ENCODE measurements at places on chromosomes 5 and 9. TPM values are rescaled to one million over a fixed set of nuclear protein-coding genes. Genes with fewer than 3 reads are reported as not detected.

FBN2 gene
- 6.6 TPM for total RNA-seq

DPP7 gene
- total RNA-seq = 235 TPM

LIFR gene
- 120 TPM for total RNA-seq

TTC39B gene
- total RNA-seq = 4.3 TPM

NFIB gene
- total RNA-seq = 165 TPM

PLPP7 gene
- 32.5 TPM for total RNA-seq

ADAMTSL2 gene
- total RNA-seq = 1.6 TPM

CEP72 gene
- 12.8 TPM for total RNA-seq

PCDHB15 gene
- 0.82 TPM for total RNA-seq

GRXCR2 gene
- not detected for total RNA-seq

DNA sequence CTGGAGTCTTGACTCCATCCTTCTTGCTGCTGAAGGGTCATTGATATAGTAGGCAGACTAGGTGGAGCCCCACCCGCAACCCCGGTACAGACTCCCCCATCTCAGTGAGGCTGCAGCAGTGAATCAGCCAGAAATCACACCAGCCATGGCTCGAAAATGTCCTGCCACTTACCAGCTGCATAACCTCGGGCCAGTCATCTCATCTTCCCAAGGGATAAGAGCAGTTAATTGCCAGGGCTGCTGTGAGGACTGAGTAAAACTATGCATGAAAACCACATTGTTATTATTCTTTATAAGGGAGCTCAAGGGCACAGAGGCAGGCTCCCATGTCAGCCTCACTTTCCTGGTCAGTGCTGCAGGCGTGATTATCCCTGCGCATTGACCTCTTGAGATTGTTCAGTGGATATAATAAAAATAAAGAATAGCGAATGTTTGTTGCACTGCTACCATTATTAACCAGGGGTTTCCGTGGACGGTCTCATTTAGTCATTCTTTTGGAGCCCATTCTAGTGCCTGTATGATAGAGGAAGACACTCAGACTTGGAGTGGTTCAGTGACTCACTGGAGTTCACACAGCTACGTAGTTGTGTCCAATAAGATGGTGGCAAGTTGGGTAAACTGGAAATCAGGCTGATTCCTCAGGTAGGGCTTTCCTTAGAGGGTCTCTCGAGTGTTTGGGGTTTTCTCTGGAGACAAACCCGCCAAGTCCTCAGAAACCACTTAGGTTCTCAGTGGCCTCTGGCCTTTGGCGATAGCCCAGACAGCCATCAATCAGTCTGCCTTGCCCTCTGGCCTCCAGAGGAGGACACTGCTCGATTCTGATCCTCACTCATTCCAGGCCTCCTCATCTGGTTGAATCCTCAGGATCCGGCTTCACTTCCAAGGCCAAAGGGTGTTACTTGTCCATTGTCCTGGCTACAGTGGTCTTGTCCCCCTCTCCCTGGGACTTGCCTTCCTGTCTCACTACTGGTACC, 39.9 kb downstream of the COL15A1 start:
- H3K27me3 ChIP-seq = no peaks in the 10 kb centered on the region
- H3K4me1 ChIP-seq = no peaks in the 10 kb centered on the region
- no peak overlapping the region for H3K4me3 ChIP-seq
- no peak for DNase-seq

DNA sequence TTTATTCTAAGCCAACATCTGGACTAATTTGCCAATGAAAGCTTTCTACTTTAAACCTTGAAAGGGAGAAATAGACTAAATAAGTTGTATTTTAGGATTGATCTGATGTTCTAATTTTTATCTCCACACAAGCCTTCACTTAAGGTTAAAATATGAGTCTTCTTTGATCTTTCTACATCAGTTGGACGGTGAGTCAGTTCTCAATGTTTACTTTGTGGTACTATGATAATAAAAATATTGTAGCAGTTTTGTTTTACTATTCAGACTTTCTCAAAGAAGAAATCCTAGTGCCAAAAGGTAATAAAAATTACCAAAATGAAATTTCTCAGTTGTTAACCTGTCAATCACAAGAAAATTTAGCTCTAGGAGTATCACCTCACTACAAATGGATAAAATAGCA, 203.5 kb upstream of the RGMB start:
- no peaks in the 10 kb centered on the region for H3K4me1 ChIP-seq
- no peaks in the 10 kb centered on the region for H3K27me3 ChIP-seq
- no peak overlapping the region for H3K4me3 ChIP-seq
- no peak for DNase-seq

- no peaks in the 10 kb centered on the region for H3K36me3 ChIP-seq
- no peak for DNase-seq
- no peaks in the 10 kb centered on the region for H3K27me3 ChIP-seq
- no peak overlapping the region for H3K4me3 ChIP-seq
These were observed 192.7 kb upstream of the IER5L start for GRCh38 chr9:129370770-129371169.

DNA sequence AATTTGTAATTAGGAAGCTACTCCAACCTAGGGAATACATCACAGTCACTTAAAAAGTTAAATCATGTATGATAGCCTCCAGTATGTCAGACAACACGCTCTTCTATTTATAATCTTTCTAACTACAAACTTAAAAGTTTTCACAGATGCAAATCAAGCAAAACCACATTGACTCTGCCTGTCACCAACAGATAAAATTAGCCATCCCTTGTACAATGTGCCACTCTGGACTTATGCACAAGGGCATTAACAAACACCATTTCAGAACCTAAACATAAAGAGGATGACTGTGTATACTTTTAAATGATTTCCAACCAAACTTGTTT, 14.7 kb downstream of the ERP44 start:
- H3K27me3 ChIP-seq = no peaks in the 10 kb centered on the region
- H3K27ac ChIP-seq = no peak overlapping the region
- H3K4me3 ChIP-seq = no peak overlapping the region

DNA sequence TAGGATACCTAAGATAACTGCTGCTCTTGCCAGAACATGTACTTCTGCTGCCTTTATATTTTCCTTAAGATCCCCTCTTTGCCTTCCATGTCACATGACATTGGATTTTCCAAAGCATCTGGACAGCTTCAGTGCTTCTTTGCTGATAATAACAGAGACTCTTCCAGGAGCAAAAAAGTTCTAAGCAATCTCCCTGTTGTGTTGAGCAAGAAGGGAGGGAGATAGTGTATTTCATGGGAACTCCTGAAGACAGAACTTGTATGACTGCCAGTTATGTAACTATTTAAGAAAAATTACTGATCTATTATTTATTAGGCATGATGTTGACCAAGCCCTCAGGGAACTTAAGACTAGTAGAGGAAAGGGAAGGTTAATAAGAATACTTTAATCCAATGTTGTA, 454.7 kb downstream of the SPATA31D1 start:
- no peak for DNase-seq
- H3K36me3 ChIP-seq = no peaks in the 10 kb centered on the region
- H3K27me3 ChIP-seq = no peaks in the 10 kb centered on the region
- H3K4me3 ChIP-seq = no peak overlapping the region

GRCh38 chr5:34737731-34738130, 81.6 kb downstream of the RAI14 start:
- no peak for DNase-seq
- no peaks in the 10 kb centered on the region for H3K36me3 ChIP-seq
- H3K27me3 ChIP-seq = no peaks in the 10 kb centered on the region
- H3K27ac ChIP-seq = no peak overlapping the region

- no peak for DNase-seq
- no peaks in the 10 kb centered on the region for H3K36me3 ChIP-seq
- no peak overlapping the region for H3K27ac ChIP-seq
These were observed 179.0 kb downstream of the YTHDC2 start for GRCh38 chr5:113692466-113692865.

- no peak overlapping the region for H3K27ac ChIP-seq
- H3K36me3 ChIP-seq = no peaks in the 10 kb centered on the region
- no peak overlapping the region for H3K4me3 ChIP-seq
- no peaks in the 10 kb centered on the region for H3K27me3 ChIP-seq
- DNase-seq = no peak
These were observed 796.3 kb downstream of the MAT2B start for GRCh38 chr5:164301708-164302107.

GRCh38 chr5:137071931-137072330, 427.2 kb downstream of the SPOCK1 start:
- no peaks in the 10 kb centered on the region for H3K27me3 ChIP-seq
- no peaks in the 10 kb centered on the region for H3K4me1 ChIP-seq
- H3K27ac ChIP-seq = peak overlapping the region; percentile 6
- no peak overlapping the region for H3K4me3 ChIP-seq

DNA sequence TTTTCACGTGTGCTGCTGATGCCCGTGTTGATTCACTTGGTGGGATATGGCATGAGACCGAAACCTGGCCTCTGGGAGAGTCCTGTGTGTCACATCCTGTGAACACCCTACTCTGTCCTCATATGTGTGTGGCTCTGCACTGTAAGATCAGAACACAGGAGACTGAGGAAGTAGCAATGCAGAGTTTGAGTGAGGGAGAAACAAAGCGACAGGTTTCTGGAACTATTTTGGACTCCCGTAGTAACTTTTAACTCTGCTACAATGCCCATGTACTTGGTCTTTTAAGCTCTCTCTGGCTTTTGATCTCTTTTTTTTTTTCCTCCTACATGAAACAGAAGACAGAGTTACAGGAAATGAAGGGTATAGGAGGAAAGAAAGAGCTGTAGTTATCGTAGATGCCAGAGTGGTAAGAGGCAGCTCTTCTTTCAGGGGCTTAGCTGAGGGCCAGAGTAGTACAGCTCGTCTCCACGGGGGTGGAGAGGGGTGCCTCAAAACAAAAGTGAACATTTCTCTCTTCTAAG, 26.6 kb downstream of the GRAMD2B start:
- DNase-seq = no peak
- no peaks in the 10 kb centered on the region for H3K36me3 ChIP-seq
- H3K27ac ChIP-seq = peak overlapping the region; percentile 26
- peaks cover 2% of the 10 kb centered on the region for H3K4me1 ChIP-seq
- no peak overlapping the region for H3K4me3 ChIP-seq

DNA sequence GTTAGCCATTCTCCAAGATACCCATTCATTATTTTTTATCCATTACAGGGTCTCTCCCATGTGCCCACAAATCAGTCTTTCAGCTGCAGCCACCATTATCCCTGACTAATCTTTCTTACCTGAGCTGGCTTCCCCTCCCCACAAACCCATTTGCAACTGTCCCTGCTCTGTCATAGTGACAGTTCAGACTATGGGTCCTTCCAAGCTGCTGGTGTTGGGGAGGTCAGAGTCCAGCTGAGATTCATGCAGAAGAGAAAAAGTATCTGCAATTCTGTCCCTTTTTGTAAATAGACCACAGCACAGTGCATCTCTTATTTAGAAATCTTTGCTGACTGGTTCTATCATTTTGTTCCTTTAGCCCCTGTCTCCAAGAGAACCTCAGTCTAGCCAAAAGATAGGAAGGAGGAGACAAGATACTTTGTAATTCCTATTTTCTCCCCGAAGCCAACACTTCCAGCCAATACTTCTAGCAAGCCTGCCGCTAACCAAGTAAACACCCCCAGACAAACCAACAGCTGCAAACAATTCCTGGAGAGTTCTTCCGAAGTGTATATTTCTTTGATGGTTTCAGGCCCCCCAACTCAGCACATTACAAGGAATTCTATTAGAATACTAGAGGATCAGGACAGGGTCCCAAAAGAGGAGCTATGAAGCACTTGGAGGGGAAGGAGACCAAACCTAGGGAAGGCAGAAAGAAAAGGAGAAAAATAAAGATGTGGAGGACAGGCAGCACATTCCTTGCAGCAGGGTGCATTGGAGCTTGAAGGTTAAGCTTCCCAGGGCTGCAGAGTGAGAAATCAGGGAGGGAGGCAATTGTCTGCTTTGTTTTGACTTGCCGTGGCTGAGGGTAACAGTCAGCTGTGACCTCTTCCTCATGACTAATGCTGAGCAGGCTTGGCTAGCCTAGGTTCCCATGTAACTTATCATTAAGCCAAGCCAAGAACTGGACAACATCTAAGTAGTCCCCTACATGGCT, 148.5 kb downstream of the SGCD start:
- H3K4me3 ChIP-seq = no peak overlapping the region
- no peak for DNase-seq
- H3K36me3 ChIP-seq = no peaks in the 10 kb centered on the region
- H3K27ac ChIP-seq = no peak overlapping the region
- no peaks in the 10 kb centered on the region for H3K4me1 ChIP-seq

DNA sequence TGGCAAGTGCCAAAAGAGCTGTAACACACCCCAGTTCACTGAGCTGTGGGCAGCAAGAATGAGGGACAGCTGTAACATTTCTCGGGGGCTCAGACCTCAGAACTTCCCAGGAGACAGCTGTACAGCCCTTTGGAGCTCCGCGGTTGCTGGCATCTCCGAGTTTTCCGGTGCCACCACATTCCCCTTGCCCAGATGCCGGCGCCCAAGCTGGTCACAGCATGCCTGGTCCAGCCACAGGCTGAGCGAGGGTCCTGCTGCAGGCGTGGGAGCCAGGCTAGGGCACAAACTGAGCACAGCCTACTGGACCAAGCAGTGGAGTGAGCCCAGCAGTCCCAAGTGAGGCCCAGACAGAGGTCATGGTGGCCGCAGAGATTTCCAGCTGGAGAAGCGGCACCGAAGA, 797.7 kb upstream of the EDIL3 start:
- no peaks in the 10 kb centered on the region for H3K27me3 ChIP-seq
- no peaks in the 10 kb centered on the region for H3K4me1 ChIP-seq
- H3K4me3 ChIP-seq = no peak overlapping the region
- H3K27ac ChIP-seq = no peak overlapping the region
- no peak for DNase-seq

DNA sequence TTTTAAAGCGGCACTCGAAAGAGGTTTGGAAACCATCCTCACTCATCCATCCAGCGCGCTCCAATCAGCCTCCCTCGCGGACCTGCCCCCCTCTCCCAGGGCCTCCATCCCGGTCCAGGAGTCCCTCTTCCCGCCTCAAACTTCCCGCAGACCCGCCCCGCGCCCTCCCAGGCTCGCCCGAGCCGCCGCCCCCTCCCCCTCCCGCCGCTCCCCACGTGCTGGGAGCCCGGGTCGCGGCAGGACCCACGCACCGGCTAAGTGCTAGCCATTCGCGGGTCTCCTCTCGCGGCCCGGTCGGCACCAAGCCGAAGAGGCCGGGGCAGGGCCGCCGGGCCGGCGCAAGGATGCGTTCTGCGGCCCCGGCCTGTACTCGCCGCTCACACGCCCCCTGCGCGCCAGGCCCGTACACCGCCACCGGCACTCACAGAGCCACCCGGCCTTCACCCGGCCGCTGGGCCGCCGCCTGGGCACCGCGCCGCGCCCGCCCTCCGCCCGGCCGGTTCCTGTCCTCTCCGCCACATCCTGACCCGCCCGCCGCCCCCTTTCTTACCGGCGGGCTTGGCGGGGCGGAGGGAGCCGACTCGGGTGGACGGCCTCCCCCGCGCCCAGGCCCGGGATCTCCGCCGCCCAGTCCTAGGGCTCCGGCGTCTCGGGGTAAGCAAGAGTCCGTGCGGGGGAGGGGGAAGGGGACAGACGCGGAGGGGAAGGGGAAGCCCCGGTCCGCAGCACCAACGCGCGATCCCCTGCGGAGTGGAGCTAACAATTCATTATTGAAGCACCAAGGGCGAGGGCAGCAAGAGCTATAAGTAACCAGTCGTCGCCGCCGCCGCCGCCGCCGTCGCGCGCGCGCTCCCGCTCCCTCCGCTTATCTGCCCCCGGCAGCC, 576 bp downstream of the CHD1 start:
- H3K4me1 ChIP-seq = peaks cover 5% of the 10 kb centered on the region
- H3K27ac ChIP-seq = peak overlapping the region; percentile 100
- peak overlapping the region; percentile 88 for H3K4me3 ChIP-seq
- peak; percentile 68 for DNase-seq
- H3K36me3 ChIP-seq = no peaks in the 10 kb centered on the region

- no peaks in the 10 kb centered on the region for H3K36me3 ChIP-seq
- H3K27me3 ChIP-seq = no peaks in the 10 kb centered on the region
- H3K4me3 ChIP-seq = no peak overlapping the region
- H3K4me1 ChIP-seq = no peaks in the 10 kb centered on the region
These were observed 2.3 kb upstream of the ZNF782 start for GRCh38 chr9:96856363-96857286.
